ENCODE measurements at places on chromosomes 12 and 14. TPM values are rescaled to one million over a fixed set of nuclear protein-coding genes. Genes with fewer than 3 reads are reported as not detected.

GRCh38 chr14:50954811-50955372, 10.6 kb upstream of the PYGL start:
- peak; percentile 19 for DNase-seq

- peak; percentile 10 for DNase-seq
Observed at GRCh38 chr12:2957816-2958431, 1.3 kb upstream of the TEAD4 start.

- no peak for DNase-seq
Observed at GRCh38 chr14:101862177-101862576, 100.7 kb downstream of the PPP2R5C start.

GRCh38 chr14:30551460-30551859, 7.5 kb upstream of the G2E3 start:
- no peak for DNase-seq

- DNase-seq, result no peak
Observed at GRCh38 chr12:106984588-106985137, 2.3 kb downstream of the MTERF2 start.

GRCh38 chr14:95119336-95119735, 38.0 kb downstream of the DICER1 start:
- no peak for DNase-seq

DNA sequence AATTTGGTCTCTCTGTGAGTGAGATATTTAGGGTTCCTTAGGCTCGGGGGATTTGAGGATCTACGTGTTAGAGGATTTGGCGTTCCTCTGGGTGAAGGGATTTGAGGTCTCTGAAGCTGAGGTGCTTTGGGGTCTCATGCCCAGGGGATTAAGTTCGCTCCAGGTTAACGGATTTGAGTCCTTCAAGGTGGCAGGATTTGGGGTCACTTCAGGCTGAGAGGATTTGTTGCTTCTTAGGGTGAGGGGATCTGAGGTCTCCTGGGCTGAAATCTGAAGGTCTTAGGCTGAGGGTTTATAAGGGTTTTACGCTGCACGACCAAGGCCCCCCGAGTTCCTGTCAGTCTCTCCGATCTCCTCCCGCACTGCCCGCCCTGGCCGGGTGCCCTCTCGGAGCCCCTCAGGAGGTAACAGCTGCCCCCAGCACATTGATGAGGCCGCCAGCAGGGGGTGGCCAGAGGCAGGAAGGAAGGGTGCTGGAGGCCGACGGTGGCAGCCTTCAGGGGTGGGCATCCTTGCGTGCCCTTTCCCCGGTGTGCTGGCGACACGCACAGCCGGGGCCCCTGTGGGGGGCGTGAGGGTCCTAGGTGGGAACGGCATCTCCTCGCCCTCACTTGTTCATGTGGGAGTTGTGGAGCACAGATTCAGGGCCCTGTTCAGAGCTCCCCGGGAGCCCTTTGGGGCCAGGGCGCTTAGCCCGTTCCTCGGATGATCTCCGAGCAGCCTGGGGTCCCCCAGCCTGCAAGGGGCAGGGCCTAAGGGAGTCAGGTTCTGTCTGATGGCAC, 14.3 kb downstream of the CEP170B start:
- no peak for DNase-seq

GRCh38 chr12:108620236-108620879, 13.3 kb downstream of the SELPLG start:
- DNase-seq, result no peak

DNA sequence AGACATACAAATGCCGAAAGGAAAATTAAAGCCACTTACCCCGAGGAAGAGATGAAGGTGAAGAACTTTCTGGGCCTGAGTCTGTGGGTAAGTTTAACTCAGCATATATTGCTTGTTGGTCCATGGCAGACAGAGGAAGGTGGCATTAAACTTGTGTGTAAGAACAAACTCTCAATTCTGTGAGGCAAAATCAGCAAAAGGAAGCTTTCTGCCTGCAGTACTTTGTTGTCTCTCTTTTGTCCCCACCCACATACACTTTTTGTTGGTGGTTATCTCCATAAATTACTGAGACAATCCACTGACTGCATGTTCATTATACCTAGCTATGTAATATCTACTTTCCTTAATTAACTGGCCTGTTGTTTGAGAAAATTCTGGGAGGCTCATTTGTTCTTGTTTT, at the start of gene KLRB1:
TSS of gene KLRB1 (minus strand) at position 201 of the 400 bp plus-strand sequence. CDS start at position 124, 77 bp downstream.
- DNase-seq, result no peak

DNA sequence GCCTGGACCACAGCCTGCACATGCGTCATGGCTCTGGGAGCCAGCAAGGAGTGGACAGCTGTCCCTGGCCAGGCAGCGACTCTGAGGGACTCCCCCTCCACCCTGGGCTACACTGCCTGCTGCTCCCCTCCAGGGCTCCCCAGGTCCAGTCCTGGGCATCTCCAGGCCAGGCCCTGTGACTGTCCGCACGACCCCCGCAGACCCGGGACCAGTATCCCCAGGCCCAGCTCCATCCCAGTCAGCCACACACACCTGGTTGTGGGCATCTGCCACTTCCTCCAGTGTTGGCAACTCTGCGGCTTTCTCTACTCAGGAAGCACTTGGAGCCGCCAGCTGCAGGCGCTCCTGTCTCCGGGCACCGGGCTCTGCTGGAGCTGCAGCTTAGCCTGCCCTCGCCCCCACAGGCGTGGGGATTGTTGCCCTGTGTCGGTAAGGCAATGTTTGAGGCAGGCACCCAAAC, 2.4 kb downstream of the ULK1 start:
- no peak for DNase-seq

DNA sequence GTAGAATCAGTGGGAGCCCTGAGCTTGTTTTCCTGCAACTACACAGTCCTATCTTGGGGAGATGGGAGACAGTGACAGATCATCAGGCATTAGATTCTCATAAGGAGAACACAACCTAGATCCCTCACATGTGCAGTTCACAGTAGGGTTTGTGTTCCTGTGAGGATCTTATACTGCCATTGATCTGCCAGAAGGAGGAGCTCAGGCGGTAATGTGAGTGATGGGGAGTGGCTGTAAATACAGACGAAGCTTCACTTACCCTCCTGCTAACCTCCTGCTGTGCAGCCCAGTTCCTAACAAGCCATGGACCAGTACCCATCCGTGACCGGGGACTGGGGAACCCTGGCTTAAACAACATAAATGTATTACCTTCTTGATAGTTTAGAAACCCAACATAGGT, 1034.1 kb downstream of the BCL11B start:
- DNase-seq, result no peak

- no peak for DNase-seq
Observed at GRCh38 chr14:22097586-22098292, 424.1 kb upstream of the OR4E1 start.

- DNase-seq, result no peak
Observed at GRCh38 chr12:94868161-94868560, 135.3 kb downstream of the NDUFA12 start.

DNA sequence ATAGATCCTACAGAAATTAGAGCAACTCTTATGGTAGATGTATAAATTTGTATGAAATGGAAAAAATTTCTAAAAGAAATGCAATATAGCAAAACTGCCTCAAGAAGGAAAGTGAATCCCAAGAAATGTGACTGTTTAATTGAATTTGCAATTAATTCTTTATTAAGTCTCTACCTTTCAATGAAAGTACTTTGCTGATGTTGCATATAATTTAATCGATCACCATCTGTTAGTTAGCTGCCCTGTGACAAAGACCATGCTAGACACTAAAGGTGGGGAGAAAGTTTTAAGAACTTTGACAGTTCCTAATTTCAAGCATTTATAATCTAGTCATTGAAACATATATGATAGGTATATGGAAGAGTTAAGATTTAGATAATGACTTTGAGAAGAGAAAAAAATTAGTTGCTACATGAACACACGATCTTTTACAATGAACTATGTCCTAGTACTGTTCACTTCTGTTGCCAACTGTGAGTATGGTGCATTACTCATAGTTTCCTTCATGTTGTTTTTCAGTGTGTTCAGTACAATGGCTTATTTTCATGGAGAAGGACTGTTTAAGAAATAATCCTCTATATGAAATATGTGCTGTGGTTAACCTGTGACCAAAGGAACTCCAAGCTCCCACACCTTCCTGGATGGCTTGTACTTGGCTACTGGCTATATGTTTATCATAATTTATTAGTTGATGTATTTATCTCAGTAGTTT, 128.4 kb downstream of the METTL25 start:
- no peak for DNase-seq

- no peak for DNase-seq
Observed at GRCh38 chr14:51082349-51082748, 12.6 kb downstream of the TRIM9 start.

GRCh38 chr14:64946310-64947045, 3.9 kb upstream of the GPX2 start:
- no peak for DNase-seq

- DNase-seq, result no peak
Observed at GRCh38 chr12:112676507-112676906, 115.0 kb upstream of the RPH3A start.

- DNase-seq, result no peak
Observed at GRCh38 chr14:94125659-94126418, 3.6 kb downstream of the IFI27L2 start.

GRCh38 chr12:64090047-64090446, 132.0 kb downstream of the KICS2 start:
- no peak for DNase-seq

GRCh38 chr12:15752785-15753184, 36.4 kb downstream of the EPS8 start:
- DNase-seq, result no peak

The MUCL1 gene
- not detected for total RNA-seq

The PTHLH gene
- total RNA-seq, result 0.78 TPM

The TAS2R8 gene
- total RNA-seq, result not detected

The PDE3A gene
- total RNA-seq, result 0.02 TPM

The FAR2 gene
- 12.7 TPM for total RNA-seq

The SLC8A3 gene
- total RNA-seq, result not detected

The CLEC4A gene
- total RNA-seq, result not detected

The LIN7A gene
- 0.02 TPM for total RNA-seq

The EIF2S3B gene
- total RNA-seq, result 1.3 TPM

The CFAP251 gene
- 17.2 TPM for total RNA-seq

The KRT6A gene
- total RNA-seq, result not detected
